Right kidney (tissue), 9 donors: ENCODE measurements at places on chromosomes 2 and 18.
A peak's percentile ranks its signal among the peaks of the same experiment; 100 is the strongest.

DNA sequence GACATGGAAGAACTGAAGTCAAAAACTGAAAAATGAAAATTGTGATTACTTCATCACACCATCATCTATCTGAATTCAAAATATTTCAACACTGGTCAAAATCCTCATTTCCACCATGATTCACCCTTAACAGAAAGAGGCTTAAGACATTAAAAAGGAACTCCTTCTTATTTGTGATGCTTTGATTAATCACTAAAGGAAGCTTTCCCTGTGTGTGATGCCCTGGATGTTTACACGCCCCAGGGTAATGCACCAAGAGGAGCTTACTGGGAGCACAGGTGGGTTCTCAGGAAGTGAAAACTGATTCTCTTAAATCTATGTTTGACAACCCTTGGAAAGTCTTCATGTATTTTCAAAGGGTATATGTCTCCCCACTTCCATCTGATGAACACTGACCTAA is 11.5 kb downstream of the GRB14 start:
- no peak for DNase-seq

DNA sequence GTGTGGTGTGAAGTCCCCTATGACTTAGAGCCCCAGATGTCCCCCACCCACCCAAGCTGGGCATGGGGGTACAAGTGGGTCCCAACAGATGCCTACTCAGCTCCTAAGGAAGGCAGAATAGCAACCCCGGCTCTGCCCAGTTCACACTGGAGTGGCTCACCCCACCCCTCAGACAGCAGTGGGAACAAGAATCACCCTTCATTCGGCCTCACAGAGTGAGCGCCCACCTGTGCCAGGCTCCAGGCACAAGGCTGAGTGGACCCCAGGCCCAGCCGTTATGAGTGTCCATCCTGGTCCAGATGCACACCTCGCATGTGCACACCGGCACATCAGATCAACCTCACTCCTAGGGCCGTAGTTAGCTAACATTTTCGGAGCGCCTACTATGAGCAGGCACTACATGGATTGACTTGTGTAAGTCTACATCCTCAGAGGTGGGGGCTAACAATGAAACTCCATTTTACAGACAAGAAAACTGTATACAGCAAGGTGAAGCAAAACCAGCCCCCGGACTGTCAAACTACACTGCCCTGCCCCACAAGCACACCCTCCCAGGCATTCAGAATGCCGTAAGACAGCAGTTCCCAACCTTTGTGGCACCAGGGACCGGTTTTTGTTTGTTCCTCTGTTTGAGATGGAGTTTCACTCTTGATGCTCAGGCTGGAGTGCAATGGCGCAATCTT is 2.8 kb upstream of the ASTL start:
- DNase-seq = no peak

DNA sequence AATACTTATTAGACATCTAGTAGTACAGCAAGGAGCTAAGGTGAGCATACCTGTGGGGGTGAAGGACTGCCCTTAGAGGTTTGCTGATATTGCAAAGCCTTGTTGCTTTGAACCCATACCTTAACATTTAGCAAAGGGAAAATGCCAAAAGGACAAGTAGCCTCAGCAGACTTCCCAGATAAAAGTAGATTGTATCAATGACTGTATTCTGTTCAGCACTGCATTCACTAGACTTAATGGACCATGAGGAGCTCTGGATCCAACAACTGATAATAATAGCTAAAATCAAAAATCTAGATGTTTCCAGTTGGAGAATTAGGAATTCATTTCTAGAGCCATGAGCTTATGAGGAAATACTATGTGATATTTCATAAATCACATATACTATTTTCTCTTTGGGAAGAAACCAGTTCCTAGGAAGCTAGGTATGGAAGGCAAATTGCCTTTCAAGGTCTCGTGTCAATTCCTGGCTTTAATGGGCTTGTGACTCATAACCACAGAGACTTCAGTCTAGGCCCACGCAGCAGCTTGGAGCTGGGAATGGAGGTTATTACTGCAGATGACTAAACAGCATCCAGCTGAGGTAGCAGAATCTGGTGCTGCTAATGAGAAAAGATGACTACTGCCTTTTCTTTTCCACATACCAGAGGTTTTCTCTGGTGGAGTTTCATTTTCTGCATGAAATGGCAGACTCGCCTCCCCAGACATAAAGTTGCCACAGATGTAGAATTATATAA is 191.2 kb upstream of the NABP1 start:
- DNase-seq = no peak

- no peak for DNase-seq
Observed at GRCh38 chr2:11158916-11159573, 3.8 kb downstream of the SLC66A3 start.

DNA sequence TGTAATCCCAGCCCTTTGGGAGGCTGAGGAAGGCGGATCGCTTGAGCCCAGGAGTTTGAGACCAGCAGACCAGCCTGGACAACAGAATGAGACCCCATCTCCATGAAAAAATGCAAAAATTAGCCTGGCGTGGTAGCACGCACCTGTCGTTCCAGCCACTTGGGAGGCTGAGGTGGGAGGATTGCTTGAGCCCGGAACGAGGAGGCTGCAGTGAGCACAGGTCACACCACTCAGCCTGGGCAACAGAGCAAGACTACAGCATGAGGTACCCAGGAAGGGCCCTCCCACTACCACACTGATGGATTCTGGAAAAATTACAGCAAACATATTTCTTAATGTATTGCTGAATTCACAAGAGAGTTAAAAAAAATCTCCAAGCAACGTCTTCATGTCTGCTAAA is 56.3 kb upstream of the HPCAL1 start:
- no peak for DNase-seq

GRCh38 chr2:30336978-30337841 is 105.9 kb downstream of the LBH start:
- no peak for DNase-seq

GRCh38 chr2:1784087-1784486 is 39.8 kb upstream of the PXDN start:
- DNase-seq = no peak

DNA sequence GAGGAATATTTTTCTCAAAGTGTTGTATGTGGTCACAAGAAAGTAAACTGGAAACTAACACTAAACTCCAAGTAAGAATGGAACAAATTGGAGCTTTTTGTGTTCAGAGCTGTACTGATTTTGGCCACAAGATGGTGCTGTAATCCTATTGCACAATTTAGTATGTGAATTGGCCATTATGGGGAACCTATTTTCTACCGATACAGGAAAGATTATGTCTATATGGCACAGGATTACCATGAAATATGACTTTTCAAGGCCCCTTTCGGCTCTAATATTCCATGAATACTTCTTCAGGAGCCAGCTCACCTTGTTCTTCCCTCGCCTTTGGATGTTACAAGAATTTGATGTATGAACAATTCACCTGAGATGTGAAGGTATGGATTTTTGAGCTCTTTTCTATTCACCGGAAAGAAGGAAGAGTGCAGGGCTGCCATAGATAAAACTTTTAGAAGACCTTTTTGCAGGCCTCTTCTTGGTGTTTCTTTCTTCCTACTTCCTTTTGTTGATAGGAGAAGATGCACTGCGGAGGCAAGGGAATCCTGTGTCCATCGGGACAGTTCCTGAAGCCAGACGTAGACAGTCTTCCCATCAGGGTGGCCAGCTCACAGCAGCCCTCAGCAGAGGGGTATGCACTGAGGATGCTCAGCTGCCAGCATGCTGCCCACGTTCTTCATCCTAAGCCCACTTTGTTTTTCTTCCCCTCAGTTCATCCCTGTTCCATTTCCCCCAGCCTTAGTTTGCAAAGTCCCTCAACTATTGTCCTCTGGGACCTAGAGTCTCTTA is 13.3 kb downstream of the MRPL44 start:
- peak; percentile 36 for DNase-seq

- DNase-seq = no peak
Observed at GRCh38 chr2:83191316-83191715, 1267.8 kb downstream of the SUCLG1 start.

- no peak for DNase-seq
Observed at GRCh38 chr18:58454406-58455061, 174.4 kb downstream of the ALPK2 start.

- DNase-seq = no peak
Observed at GRCh38 chr2:46735108-46735691, 180.4 kb downstream of the MCFD2 start.

DNA sequence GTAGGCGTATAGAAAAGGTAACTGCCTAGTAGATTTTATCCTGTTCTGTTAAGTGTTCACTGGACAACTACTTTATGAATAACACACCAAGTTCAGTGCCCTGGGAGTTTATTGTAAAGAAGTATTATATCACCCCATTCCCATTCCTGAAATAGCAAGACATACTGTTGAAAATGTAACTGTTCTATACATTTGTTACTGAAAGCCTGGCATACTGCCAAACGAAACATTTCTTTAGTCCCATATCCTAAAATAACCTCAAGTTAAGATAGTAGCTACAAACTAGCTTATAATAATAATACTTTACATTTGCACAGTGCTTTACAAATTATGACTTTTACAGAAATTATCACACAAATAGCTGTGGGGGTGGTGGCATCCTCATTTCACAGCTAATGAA is 25.1 kb downstream of the SPDYA start:
- no peak for DNase-seq

GRCh38 chr18:58662118-58662517 is 9.1 kb upstream of the MALT1 start:
- DNase-seq = no peak

- DNase-seq = no peak
Observed at GRCh38 chr2:159851941-159852340, 53.9 kb upstream of the CD302 start.

DNA sequence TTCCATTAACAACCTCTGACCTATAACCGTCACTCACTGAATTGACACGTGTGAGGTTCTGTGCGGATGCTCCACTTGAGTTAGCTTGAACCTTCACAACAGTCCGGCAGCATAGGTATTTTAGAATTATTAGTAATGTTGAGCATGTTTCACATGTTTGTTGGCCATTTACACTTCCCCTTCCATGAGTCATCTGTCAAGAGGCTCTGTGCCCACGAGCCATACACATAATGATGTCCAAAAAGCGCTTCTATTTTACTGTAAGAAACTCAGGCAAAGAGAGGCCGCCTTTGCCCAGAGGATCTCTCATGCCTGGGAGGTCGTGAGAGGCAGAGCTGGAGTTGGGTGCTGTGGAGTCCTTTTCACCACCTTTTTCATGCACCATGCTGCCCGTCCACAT is 28.9 kb upstream of the TMEM214 start:
- no peak for DNase-seq

- no peak for DNase-seq
Observed at GRCh38 chr2:143833015-143833660, 686.8 kb downstream of the ZEB2 start.

DNA sequence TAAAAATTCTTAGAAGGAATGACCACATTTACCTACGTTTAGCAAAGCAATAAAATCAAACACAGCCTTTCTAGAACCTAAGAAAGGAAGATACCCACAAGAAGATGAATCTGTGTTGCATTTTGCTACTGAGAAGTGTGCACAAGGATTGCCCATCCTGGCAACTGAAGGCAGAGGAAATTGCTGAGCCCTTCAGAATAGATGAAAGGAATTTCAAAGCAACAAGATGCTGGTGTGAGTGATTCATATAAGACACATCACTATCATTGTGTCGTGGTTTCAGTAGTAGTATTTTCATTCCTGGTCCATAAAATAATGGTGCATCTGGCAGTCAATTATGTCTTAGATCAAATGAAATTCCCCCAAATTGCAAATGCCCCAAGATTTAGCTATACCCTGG is 48.4 kb upstream of the ANKRD44 start:
- DNase-seq = no peak

GRCh38 chr2:136052369-136053362 is 65.3 kb downstream of the CXCR4 start:
- no peak for DNase-seq

DNA sequence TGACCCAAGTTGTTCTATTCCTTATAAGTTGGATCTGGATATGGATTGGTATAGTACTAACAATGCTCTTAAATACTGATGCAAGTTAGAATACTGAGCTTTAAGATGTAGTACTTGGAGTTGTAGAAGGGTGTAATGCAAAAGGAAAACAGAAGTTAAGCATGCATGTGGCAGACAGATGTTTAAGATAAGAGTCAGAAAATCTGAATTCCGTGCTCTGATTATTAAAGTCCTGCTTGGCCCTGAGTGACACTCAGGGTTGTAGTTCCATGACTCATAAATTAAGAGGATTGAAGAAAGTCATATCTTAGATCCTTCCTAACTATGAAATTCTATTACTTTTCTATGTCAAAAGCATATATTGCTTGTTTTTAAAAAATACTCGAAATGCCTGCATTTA is 250.6 kb downstream of the RPRM start:
- no peak for DNase-seq

- DNase-seq = no peak
Observed at GRCh38 chr2:7697052-7697451, 779.8 kb downstream of the RNF144A start.

DNA sequence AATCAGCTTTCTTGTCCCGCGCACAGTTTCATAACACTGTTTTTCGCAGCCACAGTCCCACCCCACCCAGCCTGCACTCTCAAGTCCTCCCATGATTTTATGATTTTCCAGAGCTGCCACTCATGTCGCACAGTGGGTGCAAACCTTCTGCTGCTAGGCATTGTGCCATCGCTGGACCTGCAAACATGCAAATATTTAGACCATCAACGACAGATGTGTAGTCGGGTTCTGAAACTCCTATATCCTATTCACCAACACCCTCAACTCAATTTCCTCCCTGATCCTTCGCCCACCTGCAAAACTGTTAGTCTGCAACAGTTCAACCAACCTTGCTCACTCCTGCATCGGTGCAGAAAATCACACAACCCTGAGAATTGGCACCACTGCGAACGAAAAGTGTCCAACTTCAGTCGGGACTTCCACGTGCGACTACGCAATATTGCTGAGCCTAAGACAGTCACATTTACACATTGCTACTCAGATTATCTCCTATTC is 871 bp upstream of the ALS2 start:
- DNase-seq = no peak

DNA sequence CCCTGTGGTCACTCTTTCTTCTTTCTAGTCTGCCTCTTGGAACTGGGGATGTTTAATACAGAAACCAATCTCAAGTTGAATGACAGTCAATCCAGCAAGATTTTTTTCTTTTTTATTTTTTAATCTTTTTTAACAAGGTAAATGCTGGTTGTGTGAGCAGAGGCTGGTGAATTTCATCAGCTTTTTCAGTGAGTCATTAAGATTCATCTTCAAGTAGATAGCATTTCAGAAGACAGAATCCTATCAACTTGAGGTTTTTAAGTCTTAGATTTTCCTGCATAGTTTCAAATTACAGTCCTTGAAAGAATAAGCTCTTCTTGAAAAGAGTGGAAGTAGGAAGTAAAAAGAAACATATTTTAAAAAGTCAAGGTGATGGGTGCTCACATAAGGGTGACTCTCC is 12.4 kb downstream of the SLC8A1 start:
- DNase-seq = no peak

DNA sequence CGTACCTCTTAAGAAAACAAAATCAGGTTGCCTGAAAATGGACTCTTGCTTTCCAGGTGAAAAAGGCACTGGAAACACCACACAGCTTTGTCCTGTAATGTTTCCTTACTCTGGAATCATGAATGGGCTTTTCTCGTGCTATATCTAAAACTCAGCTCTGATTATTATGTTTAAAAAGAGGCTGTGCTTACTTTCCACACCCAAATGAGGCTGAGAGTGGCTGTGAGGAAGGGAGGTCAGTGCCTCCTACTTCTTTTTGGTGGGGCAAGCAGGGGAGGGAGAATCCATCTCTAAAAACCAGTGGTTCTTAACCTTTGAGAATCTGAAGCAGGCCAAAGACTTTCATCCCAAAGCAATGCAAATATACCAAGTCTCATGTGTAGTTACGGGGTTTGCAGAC is 148.6 kb downstream of the FAM210A start:
- no peak for DNase-seq

GRCh38 chr2:37349231-37349860 is 4.9 kb downstream of the QPCT start:
- DNase-seq = no peak
